ENCODE measurements at places on chromosomes 13 and 19. TPM values are rescaled to one million over a fixed set of nuclear protein-coding genes. Genes with fewer than 3 reads are reported as not detected.
A peak's percentile ranks its signal among the peaks of the same experiment; 100 is the strongest.

GRCh38 chr19:38726761-38727301 lies 17.4 kb downstream of the CAPN12 start:
- no peak for DNase-seq

CYP2A7 gene
- total RNA-seq, result not detected

SIGLEC5 gene
- not detected for total RNA-seq

DNA sequence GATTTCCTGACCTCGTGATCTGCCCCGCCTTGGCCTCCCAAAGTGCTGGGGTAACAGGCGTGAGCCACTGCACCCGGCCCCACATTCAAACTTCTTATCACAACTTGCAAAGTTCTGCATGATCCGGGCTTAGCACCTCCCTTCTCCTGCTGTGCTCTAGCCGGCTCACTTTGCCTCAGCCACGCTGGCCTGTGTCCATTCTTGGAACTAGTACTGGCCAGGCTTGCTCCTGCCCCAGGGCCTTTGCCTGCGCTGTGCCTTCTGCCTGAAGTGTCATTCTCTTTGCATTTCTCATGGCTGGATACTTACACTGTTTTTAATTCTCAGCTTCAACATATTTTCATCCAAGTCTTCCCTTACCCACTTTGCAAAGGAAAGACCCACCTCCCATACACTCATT lies 29.9 kb downstream of the CACNG6 start:
- no peak for DNase-seq

- DNase-seq, result no peak
Measured at GRCh38 chr13:18954254-18954653, 227.4 kb downstream of the TUBA3C start.

DNA sequence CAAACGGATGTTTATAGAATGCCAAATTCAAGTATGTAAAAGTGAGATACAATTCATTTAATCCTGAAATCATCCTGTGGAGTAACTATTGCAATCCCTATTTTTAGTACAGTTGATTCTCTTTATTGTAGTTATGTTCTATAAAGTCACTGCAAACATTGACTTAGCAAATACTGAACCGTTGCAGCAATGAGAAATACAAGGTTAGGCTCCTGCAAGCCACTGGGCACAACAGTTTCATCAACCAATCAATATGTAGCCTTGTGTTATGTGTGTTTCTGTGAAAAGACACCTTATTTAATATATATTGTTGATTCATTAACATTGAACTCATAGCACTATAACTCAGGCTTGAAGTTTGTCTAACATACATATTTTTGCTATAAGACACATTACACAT lies 174.4 kb downstream of the DCT start:
- DNase-seq, result no peak

- no peak for DNase-seq
Measured at GRCh38 chr13:27636589-27637288, 15.0 kb downstream of the POLR1D start.

- DNase-seq, result no peak
Measured at GRCh38 chr13:63629591-63629990, 2213.9 kb upstream of the PCDH20 start.

HIF3A gene
- 71.9 TPM for total RNA-seq

DNA sequence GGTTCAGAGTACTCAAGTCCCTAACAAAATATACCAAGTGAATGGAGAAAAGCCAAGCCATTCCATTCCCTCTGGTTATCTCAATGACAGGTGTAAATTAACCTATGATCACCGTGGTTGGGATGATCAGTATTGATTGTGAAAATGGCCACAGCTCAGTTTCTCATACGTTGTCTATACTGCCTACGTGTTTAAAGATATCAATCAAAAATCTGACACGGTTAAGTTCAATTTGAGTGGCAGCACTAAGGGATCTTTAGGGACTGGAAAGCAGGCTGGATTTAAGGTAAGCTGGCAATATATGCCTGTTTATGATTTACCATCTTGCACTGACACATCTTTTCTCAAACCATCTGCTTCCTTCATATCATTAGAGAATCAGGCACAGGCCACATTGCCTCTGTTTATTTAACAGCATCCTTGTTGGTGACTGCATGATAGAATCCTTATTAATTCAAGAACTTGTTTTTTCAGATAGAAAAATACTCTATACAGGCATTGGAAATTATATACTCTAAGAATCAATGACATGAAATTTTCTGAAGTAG lies 907.9 kb downstream of the PCDH9 start:
- no peak for DNase-seq

GRCh38 chr19:31718032-31718431 lies 368.8 kb upstream of the TSHZ3 start:
- DNase-seq, result peak; percentile 6

GRCh38 chr13:99968521-99969452 lies 2.8 kb downstream of the ZIC5 start:
- DNase-seq, result peak; percentile 76

RCBTB1 gene
- total RNA-seq, result 40.6 TPM

DNA sequence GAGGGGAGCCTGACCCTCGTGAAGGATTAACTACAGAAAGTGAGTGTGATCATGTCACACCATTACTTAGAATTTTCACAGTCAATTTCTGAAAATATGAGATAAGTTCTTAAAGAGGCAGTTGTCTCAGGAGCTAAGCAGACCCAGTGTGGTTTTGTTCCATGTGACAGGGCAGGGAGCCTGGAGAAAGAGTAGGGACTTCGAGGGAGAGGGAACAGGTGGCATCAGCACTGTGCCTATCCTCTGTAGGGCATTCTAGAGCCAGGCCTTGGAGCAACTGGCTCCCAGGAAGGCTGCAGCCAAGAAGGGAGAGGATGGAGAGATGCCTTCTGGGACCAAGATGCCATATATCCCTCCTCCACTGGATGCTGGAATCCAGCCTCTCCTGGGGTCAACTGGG lies 183.0 kb downstream of the TSHZ3 start:
- DNase-seq, result peak; percentile 19

DNA sequence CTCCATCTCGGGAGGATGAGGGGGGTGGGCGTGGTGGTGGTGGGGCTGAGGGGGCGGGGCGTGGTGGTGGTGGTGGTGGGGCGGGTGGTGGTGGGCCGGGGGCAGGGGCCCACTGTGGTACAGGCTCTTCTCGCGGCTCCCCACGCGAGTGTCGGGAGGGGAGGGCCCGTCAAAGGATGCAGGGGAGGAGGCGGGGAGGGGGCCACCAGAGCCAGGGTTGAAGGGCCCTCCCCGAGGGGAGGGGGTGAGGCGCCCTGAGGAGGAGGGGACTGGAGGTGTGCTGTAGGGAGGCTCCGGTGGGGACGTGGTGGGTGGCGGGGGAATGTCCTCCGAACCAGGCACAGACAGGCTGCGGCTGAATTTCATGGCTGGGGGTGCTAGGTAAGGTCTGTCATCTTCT lies 19.6 kb downstream of the C19orf81 start:
- no peak for DNase-seq

DNA sequence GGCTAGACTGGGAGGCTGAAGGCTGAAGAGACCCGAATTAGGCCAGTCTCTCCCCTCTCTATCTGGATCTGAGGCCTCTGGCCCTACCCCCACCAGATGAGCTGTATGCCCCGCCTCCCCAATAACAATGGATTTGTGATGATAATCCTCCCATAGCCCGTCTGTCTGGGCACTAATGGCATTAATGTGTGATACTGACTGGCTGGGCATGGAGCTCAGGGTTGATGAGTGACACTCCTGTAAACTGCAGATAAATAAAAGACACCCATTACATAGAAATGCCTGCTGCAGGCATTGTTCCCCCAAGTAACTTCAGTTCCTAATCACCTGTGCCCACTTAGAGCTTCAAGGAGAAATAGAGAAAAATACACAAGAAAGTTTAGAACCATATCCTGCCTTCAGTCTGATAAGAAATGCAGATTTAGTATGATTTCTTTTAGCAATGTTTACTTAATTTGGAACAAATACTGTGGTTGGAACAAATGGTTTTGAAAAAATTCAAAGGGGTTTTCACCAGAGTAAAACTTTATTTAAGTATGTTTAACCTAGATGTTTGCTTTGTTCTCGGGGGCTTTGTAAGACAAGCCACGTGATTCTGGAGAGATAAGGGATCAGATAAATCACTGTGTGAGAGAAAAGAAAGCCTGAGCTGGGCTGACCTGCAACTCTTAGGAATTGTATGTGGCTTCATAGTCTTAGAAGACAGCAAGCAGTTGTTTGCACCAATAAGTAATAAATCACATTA lies 60.3 kb downstream of the TNFRSF19 start:
- DNase-seq, result peak; percentile 70

DNA sequence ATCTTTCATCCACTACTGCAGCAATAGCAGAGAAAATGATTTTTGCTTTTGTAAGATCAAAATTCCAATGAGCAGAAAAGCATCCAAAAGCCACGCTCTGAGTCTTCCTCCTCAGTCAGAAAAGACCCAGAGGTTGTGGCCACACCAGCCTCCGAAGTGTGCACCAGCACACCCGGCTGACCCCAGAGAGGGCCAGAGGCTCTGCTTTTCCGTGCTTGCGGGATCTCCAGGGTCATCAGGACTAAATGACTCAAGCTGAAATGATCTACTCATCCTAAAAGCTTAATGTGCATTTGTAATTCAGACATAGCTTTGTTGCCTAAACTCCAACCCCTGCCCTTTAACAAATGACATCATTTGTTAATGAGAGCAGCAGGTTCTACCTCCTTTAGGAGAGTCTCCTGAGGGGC lies 16.5 kb downstream of the RXFP2 start:
- DNase-seq, result no peak

DNA sequence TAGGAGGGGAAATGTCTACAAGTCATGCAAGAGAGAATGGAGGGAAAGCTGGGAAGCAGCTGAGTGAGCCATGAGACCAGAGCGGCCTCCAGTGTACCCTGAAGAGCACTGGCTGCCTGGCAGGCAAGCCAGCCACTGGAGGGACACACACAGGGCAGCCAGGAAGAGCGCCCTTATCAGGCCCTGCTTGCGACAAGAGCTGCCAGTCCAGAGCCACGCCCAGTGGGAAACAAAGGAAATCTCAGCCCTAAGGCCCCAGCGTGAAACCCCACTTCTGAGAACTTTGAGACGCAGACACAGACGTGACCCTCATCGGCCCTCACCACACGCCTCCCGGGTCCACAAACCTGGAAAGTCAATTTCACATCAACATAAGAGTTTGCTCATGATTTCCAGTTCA lies 105.0 kb downstream of the STK24 start:
- no peak for DNase-seq

GRCh38 chr19:7879836-7880235 lies 5.6 kb upstream of the PRR36 start:
- DNase-seq, result no peak

GRCh38 chr19:23481043-23481442 lies 85.8 kb upstream of the ZNF91 start:
- DNase-seq, result no peak

TSHZ3 gene
- total RNA-seq, result 2.1 TPM

ELSPBP1 gene
- not detected for total RNA-seq

GRCh38 chr13:113064000-113064533 lies 41.5 kb upstream of the F7 start:
- no peak for DNase-seq

DNA sequence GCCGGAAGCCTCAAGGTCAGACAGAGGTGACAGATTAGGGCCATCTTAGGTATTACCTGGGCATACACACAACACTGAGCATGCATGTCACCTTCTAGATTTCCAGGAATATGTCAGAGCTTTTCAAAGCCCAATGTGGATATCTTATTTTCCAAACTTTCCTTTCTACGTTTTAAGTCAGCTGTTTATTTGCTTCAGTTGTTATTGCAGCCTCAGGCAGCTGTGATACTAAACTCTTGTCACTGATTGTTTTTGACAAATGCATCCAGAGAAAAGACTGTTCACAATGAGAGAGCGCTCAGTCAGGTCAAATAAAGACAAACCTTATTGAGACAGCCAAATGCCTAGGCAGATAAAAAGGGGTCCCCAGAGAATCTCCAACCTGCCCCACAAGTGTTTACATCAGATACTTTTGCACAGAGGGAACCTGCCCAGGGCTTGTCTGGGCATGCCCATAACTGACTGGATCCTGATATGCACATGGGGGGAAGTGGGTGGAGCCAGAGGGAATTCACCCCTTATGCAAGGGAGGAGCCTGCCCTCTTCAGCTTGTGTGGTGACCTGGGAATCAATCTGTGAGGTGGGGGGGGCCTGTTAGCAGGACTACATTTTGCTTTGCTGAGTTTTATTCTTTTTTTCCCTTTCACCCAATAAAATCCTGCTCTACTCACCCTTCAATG lies 28.5 kb downstream of the MED4 start:
- DNase-seq, result no peak

- DNase-seq, result no peak
Measured at GRCh38 chr13:99174533-99175100, 26.0 kb upstream of the UBAC2 start.

DNA sequence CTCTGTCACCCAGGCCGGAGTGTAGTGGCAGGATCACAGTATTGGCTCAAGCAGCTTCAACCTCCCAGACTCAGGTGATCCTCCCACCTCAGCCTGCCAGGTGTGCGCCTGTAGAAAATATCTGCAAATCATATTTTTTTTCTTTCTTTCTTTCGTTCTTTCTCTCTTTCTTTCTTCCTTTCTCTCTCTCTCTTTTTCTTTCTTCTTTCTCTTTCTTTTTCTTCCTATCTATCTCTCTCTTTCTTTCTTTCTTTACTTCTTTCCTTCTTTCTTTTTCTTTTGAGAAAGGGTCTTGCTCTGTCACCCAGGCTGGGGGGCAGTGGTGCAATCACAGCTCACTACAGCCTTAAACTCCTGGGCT lies 16.3 kb upstream of the IGSF23 start:
- DNase-seq, result no peak

GRCh38 chr19:13825489-13826441 lies 30.5 kb downstream of the ZSWIM4 start:
- peak; percentile 95 for DNase-seq

DNA sequence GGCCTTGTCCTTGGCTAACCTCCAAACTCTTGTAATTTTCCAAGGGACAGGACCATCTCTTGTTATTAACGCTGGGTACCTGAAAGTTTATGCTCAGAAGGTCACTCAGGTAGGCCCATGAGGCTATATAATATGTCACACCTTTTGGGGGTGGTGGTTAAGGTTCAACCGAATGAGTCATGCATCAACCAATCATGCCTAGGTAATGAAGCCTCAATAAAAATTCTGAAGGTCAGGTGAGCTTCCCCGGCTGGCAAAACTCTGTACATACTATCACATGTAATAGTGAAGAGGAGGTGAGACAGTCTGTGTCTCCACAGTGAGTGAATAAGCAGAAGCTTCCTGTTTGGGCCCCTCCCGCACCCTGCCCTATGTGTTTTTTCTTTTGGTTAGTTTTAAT lies 424.9 kb downstream of the PCDH17 start:
- no peak for DNase-seq

GRCh38 chr13:24348385-24348784 lies 39.0 kb downstream of the C1QTNF9 start:
- no peak for DNase-seq

MCF2L gene
- 26.8 TPM for total RNA-seq

PRPF31 gene
- 65.3 TPM for total RNA-seq

GRCh38 chr13:112737294-112737693 lies 47.5 kb downstream of the ATP11A start:
- no peak for DNase-seq

GRCh38 chr13:106628936-106629659 lies 61.2 kb upstream of the ARGLU1 start:
- DNase-seq, result no peak

MAST1 gene
- total RNA-seq, result 6.9 TPM

GRCh38 chr13:113506025-113506685 lies 15.6 kb upstream of the DCUN1D2 start:
- no peak for DNase-seq

TGFBR3L gene
- total RNA-seq, result 2.2 TPM

Measured in endodermal cell (in vitro differentiated cells).